ENCODE measurements at places on chromosomes 3 and 15. TPM values are rescaled to one million over a fixed set of nuclear protein-coding genes. Genes with fewer than 3 reads are reported as not detected.

DNA sequence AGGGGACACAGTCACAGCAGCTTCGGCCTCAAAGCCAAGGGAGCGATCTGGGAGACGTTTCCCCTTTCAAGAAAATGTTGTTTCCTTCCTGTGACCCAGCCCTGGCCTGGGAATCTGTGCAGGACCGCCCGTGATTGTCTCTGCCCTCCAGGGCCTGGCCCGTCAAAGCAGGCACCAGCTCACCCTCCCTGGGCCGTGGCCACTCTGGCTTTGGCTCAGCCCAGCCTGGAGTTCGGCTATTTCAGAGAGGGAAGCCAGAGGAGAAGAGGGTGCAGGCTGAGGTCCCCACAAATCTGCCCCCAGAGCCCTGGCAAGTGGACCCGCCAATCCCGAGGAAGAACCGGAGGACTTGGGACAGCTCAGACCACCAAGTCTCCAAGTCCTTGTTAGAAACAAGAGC is 12.7 kb downstream of the GATA2 start:
- no peak for DNase-seq

- no peak for DNase-seq
Measured at GRCh38 chr3:61783993-61784718, 222.8 kb downstream of the PTPRG start.

Gene NMNAT3
- total RNA-seq = 4.3 TPM

GRCh38 chr15:89379818-89380217 is 45.2 kb upstream of the POLG start:
- DNase-seq = no peak

- DNase-seq = no peak
Measured at GRCh38 chr3:171155122-171155700, 128.7 kb upstream of the SLC2A2 start.

GRCh38 chr3:122390665-122391064 is 6.7 kb downstream of the FAM162A start:
- DNase-seq = no peak

GRCh38 chr3:128327606-128328031 is 139.1 kb downstream of the DNAJB8 start:
- DNase-seq = no peak
